ENCODE measurements at places on chromosomes 2 and 18.

DNA sequence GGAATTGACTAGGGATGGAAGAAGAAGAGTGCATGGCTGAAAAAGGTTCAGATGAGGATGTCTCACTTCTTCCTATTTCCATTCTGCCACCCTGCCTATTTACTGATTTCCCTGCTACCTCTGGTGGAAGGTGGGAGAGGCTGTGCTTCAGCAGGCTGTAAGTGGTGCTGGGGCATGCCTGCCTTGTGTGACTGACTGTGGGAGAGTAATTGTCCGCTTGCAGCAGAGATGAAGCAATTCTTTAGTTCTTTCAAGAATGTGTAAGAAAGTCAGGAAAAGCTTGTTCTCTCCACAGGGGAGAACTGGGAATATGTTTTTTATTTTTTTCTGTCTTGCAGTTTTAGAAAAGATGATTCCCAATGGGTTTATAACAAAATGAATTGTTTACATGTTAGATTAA lies 72.5 kb upstream of the NYAP2 start:
- DNase-seq: peak; percentile 19

- no peak for DNase-seq
Observed at GRCh38 chr2:223786943-223787342, 50.4 kb downstream of the AP1S3 start.

DNA sequence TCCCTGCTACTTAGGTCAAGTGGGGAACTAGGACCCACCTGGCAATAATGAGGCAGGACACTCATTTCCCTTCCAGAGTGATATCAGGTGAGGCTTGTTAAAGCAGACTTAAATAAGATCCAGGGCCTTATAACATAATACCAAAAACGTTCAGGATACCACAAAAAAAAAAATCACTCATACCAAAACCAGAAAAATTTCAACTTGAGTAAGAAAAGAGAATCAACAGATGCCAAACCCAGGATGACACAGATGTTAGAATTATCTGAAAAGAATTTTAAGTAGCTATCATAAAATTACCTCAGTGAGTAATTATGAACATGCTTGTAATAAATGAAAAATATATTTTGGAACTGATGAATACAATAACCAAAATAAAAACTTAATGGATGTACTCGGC lies 255.6 kb upstream of the OSR1 start:
- no peak for DNase-seq

GRCh38 chr2:20130821-20131645 lies 79.6 kb upstream of the LAPTM4A start:
- DNase-seq: peak; percentile 37
